ENCODE measurements at places on chromosomes 1 and 21.

DNA sequence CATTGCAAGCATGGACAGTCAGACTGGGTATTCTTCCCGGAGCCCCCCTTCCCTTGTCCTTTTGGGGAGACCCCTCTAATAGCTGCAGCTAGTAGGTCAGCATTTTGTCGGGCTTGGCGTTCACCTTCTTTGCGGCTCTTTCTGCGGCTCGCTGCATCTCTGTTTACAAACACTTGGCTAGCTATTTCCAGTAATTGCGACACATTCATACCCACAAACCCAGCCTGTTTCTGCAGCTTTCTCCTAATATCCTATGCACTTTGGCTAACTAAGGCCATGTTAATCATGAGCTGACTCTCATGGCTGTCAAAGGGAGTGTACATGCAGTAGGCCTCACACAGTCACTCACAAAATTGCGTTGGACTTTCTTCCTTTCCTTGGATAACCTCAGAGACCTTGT, 716.4 kb downstream of the AMY1C start:
- no peak for DNase-seq

- DNase-seq: no peak
Observed at GRCh38 chr1:50424884-50425375, 1.7 kb upstream of the DMRTA2 start.

GRCh38 chr1:116375887-116376728, 3.1 kb downstream of the ATP1A1 start:
- DNase-seq: no peak

GRCh38 chr1:225974454-225974853, 24.7 kb downstream of the SDE2 start:
- DNase-seq: no peak

DNA sequence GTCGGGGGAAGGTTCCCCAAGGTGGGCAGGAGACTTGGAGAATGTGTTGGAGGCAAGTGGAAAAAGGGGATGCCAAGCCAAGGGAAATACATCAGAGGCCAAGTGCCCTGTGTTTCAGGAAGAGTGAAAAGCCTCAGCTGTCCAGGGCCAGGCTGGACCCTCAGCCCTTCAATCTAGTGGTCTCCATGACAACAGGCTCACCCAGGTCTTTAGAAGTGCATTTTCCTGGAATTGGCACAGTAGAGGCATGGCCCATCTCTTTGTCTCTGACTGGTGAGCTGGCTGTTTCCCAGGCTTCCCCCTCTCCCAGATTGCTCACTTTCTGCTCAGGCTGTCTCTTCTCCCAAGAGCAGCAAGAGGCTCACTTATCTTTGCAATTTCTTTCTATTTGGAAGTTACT, 10.4 kb upstream of the RHBG start:
- DNase-seq: no peak

GRCh38 chr1:108719656-108720435, 7.1 kb downstream of the FNDC7 start:
- no peak for DNase-seq

GRCh38 chr1:231918239-231919015, 291.8 kb downstream of the DISC1 start:
- DNase-seq: no peak

- DNase-seq: no peak
Observed at GRCh38 chr1:5910666-5911065, 81.6 kb downstream of the NPHP4 start.

DNA sequence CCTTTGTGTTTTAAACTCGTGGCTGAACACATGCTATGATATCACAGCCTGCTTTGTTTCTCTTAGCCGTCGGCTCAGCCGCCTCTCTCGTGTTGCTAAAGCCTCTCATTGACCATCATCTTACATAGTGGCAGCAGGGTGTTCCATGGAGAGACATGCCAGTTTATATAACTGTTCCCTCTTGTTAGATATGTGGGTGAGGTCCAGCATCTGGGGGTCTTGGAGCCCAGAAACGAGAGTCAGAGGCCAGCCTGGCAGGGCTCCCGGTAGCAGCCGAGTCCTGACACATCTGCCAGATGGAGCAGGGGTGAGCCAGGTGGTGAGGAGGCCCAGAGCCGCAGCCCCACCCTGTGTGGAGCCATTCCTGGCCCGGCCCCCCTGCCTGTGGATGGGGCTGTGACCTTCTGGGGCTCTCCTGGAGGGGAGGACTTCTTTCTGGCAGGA, 11.9 kb downstream of the PODN start:
- no peak for DNase-seq

- no peak for DNase-seq
Observed at GRCh38 chr21:26756491-26757159, 88.6 kb downstream of the ADAMTS1 start.

DNA sequence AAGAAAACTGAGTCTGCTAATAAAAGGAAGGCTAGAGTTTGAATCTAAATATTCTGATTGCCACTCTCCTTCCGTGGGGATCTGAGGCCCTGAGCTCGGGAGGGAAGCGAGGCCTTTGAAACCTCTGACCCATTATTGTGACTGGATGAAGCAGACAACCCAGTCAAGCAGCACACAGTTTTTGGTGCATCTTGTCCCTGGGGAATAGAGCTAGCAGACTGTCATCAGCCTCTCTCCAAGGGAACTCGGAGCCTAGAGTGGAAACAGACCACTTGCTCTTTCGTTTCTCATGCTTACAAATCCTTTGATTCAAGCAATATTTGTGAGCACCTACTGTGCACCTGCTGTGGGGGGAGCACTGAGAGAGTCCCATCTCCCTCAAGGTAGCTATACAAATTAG, 133.2 kb upstream of the KLHDC7A start:
- DNase-seq: no peak
